ENCODE measurements at places on chromosomes 11 and 22.

GRCh38 chr11:122733318-122733717, 77.8 kb downstream of the UBASH3B start:
- DNase-seq = no peak

DNA sequence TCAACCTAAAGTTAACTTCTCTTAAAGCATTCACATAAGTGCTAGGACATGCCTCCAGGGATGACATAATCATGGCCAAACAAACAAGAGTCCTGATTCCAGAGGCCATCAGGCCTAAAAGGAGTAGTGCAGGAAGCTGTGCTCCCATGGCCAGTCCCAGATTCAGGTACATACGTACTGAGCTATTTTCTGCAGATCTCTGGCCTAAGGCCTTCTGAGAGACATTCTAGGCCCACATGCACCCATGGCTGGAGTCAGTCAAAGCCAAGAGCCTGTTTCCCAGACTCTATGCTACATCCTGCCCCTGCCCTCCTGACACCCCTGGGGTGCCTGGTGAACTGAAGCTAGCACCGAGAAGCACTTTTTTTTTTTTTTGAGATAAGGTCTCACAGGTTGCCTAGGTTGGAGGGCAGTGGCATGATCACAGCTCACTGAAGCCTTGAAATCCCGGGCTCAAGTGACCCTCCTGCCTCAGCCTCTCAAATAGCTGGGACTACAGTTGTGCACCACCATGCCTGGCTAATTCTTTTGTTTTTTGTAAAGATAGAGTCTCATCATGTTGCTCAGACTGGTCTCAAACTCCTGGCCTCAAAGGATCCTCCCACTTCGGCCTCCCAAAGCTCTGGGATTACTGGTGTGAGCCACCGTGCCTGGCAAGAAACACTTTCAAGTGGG, 553 bp downstream of the CD3D start:
- DNase-seq = no peak

DNA sequence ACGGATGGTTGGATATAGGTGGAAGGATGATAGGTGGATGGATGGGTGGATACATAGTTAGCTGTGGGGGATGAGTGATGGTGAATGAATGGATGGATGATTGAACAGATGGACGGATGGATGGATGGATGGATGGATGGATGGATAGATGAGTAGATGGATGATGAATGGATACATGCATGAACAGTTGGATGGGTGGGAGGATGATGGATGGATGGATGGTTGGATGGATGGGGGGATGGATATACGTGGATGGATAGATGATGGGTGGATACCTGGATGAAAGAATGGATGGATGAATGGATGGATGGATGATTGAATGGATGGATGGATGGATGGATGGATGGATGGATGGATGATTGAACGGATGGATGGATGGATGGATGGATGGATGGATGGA, 68.4 kb upstream of the PRR5 start:
- DNase-seq = no peak

- DNase-seq = no peak
These were observed 1190.3 kb upstream of the RAG2 start for GRCh38 chr11:37788141-37788877.

- no peak for DNase-seq
These were observed 98.7 kb downstream of the ABTB2 start for GRCh38 chr11:34259087-34259486.

- no peak for DNase-seq
These were observed 90.3 kb downstream of the MTMR3 start for GRCh38 chr22:29973269-29973668.

DNA sequence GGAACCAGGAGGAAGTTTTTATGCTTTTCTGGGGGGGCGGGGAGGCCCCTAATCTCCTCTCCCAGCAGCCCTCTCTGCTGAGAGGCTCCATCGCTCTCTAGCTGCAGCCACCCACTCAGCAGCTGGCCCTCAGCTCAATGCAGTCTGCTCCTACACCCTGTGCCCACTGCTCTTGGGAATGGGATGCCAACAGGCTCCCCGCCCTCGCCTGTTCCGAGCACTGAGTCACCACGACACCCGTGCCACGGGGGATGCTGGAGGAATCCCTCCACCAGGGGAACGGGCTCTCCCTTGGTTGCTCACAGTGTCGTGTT, 23.5 kb upstream of the SUSD2 start:
- no peak for DNase-seq

DNA sequence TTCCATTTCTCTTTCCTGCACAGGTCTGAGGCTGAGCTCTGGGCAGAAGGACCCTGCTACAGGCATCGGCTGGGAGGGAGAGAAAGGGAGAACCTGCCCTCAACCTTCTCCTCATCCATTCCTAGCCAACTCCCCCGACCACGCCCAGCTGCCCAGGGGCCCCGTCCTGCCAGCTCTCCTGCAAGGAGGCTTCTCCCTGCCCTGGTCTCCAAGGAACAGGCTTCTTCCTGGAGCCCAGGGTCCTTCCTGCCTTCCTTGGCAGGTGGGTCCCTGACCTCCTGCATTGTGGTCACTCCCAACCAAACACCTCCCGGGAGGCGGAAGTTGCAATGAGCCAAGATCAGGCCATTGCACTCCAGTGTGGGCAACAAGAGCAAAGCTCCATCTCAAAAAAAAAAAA, 12.5 kb upstream of the HMOX1 start:
- no peak for DNase-seq

DNA sequence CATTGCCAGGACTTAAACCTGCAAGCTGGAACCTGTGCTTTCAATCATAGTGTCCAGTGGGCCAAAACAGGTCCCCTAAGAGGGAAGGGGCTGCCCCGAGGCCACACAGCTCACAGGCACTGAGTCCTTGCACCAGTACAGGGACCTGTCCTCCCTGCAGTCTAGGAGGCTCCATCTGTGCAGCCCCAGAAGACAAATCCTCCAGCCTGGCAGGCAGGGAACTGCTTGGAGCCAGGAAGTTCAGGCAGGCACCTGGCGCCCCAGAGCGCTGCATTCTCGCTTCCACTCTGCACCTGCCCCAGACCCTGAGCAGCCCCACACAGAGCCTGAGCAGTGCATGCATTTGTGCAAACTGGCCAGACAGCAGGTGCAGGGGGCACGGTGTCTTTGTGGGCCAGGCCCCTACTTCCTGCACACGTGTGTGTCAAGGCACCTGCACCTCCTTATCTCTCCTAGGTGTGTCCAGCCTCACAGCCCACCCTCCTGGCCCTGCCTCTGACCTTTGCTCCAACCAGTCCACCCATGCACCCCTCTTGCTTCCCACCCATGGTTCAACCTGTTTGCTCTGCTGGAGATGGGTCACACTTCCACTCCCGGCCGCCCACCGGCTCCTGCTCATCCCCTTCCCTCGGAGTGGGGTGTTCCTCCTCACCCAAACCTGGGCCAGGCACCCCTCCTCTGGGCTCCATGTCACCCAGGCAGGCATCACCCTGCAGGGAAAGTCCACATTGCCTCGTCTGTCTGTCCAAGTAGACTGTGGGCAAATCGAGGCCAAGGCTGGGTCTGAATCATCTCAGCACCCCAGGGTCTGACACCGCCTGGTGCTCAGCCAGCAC, 19.0 kb downstream of the LINC01488 start:
- no peak for DNase-seq

GRCh38 chr11:58629857-58630256, 7.4 kb downstream of the CNTF start:
- DNase-seq = peak; percentile 9

GRCh38 chr11:31645747-31646146, 136.2 kb downstream of the ELP4 start:
- no peak for DNase-seq

GRCh38 chr22:40121461-40121860, 56.3 kb upstream of the TNRC6B start:
- no peak for DNase-seq

GRCh38 chr11:9367551-9367950, 16.9 kb upstream of the IPO7 start:
- no peak for DNase-seq

- DNase-seq = no peak
These were observed 27.8 kb downstream of the FAM118A start for GRCh38 chr22:45337536-45337935.

GRCh38 chr11:57476757-57477506, 16.6 kb downstream of the RTN4RL2 start:
- DNase-seq = peak; percentile 24

- DNase-seq = no peak
These were observed 202.0 kb downstream of the PGR start for GRCh38 chr11:100927579-100927978.

- no peak for DNase-seq
These were observed 282.5 kb downstream of the KCNA4 start for GRCh38 chr11:29734287-29734686.

GRCh38 chr22:29983296-29983917, 96.9 kb upstream of the HORMAD2 start:
- no peak for DNase-seq

DNA sequence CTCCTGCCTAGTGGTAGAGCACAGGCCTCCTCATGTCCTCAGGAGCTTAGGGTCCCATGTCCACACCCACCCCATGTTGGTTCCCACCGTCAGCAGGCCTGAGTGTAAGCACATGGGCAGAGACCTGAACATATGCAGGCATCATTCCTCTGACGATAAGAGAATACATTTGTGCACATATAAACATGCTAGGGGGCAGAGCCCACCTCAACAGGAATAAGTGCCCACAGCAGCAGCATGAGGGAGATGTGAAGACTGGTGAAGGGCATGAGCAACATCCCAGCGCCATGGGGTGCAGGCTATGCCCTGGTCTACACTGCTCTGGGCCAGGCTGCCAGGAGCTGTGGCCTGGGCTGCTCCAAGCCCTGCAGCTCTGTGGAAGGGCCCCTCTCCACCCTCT, 16.9 kb downstream of the ADORA2A start:
- no peak for DNase-seq

DNA sequence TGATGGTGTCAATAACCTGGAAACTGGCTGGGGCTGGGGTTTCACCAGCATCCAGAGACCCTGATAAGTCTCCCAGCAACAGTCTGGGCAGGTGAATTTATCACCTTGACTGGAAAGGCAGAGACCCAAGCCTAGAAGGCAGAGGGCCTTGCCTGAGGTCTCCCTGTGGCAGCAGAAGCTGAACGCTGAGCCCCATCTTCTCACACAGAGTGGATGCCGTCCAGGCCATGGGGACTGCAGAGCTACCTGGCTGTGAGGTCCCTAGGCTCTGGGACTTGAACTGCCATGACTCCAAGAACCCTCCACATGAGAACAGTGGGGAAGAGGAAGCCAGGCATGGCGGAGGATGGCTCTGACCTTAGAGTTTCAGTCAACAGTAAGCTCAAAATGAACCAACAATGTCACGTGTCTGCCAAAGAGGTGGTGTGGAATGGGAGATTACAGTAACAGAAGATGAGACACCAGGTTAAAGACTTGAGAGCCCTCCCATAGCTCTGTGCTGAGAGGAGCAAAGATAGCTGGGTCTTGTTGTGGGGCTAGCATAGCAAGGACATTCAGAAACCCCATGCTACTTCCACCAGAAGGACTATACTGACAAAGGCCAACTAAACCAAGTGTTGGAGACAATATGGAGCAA, 79.1 kb upstream of the LINC01488 start:
- no peak for DNase-seq

DNA sequence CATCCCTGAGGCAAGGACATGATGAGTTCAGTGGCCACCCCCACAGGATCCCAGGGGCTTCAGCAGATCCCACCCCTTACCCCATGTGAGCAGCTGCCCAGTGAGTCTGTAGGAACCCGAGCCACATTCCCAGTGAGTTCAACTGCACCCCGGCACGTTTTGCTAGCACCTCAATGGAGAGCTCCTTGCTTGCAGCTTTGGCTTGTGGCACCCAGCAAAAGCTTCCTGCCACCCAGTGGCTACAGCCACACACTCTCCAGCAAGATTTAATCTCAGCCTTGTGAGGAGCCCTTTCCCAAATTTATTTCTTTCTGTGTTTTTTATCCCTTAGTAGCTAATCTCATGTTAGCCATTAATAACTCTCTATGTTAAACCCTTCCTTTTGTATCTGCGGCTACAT, 4.0 kb downstream of the SAA1 start:
- DNase-seq = no peak

GRCh38 chr11:117070016-117070415, 28.2 kb downstream of the SIK3 start:
- DNase-seq = no peak

GRCh38 chr11:119147604-119148333, 1.1 kb upstream of the ABCG4 start:
- DNase-seq = no peak

- no peak for DNase-seq
These were observed 4.1 kb upstream of the MRPL48 start for GRCh38 chr11:73783483-73784020.

DNA sequence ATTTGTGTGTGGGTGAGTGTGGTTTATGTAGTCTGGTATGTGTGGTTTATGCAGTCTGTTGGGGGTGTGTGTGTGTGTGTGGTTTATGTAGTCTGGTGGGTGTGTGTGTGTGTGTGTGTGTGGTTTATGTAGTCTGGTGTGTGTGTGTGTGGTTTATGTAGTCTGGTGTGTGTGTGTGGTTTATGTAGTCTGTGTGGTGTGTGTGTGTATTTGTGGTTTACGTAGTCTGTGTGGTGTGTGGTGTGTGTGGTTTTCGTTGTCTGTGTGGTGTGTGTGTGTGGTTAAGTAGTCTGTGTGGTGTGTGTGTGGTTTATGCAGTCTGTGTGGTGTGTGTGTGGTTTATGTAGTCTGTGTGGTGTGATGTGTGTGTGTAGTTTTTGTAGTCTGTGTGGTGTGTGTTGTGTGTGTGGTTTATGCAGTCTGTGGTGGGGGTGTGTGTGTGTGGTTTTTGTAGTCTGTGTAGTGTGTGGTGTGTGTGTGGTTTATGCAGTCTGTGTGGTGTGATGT, 26.2 kb upstream of the PARVG start:
- peak; percentile 7 for DNase-seq

- no peak for DNase-seq
These were observed 2.6 kb upstream of the VWCE start for GRCh38 chr11:61297746-61298145.

GRCh38 chr11:87300640-87301380, 263.1 kb downstream of the TMEM135 start:
- no peak for DNase-seq

GRCh38 chr22:26139310-26139709, 30.0 kb upstream of the SEZ6L start:
- DNase-seq = no peak

- DNase-seq = peak; percentile 82
These were observed 5.5 kb upstream of the NFAM1 start for GRCh38 chr22:42437488-42438292.

- no peak for DNase-seq
These were observed 6.4 kb downstream of the MARK2 start for GRCh38 chr11:63845303-63845702.

GRCh38 chr11:33065445-33066178, 26.2 kb downstream of the TCP11L1 start:
- DNase-seq = peak; percentile 66

DNA sequence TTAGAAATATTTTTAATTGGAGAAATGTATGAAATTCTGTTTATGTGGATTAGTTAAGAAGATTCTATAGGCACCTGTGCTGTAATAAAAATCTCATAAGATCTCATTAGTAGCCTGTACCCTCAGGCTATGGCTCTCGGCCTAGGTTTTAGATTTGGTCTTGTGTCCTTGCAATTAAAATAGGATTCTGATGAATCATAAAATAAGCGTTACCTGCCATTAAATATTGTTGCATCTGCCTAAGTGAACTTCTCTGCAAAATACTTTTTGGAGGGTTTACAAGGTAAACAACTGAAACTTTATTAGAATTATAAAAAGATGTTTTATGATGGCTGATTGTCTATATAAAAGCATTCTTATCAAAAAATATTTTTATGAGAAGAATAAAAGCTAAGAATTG, 804.1 kb upstream of the ANO3 start:
- DNase-seq = no peak

Data from activated CD4-positive, alpha-beta T cell treated with anti-CD3 and anti-CD28 coated beads for 4 hours (primary cell).